CD8-positive, alpha-beta memory T cell (primary cell): ENCODE measurements at places on chromosomes 2 and 18. TPM values are rescaled to one million over a fixed set of nuclear protein-coding genes. Genes with fewer than 3 reads are reported as not detected.

DNA sequence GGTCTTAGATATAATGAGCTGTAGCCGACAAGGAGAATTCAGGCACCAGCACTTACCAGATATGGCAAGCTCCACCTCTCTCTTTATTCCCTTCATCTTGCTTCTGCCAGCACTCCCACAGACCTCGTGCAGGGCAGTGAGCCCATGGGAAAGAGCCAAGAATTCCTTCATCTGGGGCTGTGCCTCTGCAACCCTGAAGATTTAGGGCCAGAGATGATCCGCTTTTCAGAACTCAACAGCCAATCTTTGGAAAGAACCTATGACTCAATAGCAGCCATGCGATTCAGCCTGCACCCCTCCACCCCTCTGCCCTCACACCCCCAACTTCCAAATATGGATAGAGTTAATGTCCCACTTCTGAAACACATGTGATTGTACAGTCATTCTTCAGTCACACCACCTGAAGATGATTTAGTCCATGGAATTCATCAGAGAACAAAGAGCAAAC is 533.7 kb upstream of the TNP1 start:
- no peak for DNase-seq

GRCh38 chr2:28035816-28036215 is 145.3 kb downstream of the BABAM2 start:
- DNase-seq, result no peak

GRCh38 chr18:24940416-24940815 is 411.6 kb downstream of the ZNF521 start:
- no peak for DNase-seq

DNA sequence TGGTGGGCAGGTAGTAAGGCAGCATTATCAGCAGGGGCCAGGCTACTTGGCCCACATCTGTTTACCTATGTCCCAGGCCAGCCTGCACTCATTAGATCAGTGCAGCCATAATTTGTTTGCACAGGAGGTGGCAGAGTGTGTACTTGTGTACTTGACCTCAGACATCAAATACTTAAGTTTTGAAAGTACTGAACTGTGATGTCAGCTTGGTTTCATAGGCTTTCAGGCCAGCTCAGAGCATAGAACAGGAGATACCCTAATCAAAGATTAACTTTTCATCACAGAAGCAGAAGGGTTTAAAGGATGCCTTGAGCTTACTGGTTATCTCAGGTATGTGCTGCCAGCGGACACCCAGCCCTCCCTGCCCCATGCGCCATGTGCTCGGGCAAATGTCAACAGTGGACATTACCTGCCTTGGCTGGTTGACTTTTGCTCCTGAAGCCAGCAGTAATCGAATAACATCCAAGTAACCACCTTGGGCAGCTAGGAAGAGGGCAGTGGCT is 33.2 kb downstream of the ANKRD29 start:
- no peak for DNase-seq

DNA sequence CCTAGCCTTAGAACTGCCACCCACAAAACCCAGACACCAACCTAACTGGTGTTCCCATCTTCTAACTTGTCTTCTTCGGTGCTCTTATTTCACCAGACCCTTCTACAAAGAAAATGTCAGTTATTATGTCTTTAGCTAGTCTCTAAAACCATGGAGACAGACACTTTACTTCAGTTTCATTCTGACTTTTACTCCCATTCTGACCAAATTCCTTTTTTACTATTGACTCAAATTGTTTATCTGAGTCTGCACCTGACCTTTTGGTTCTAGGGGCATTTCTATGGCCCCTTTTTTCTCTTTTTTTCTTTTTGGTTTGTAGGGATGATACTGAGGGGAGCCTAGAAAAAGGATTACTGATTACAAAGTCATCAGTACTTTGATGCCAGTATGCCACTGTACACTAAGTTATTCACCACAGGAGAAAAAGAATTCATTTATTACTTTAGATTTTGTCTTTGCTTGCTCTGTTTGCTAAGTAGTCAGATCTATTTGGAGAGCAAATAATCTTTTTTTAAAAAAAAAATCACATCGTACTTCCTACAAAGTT is 6.8 kb upstream of the SLC1A4 start:
- no peak for DNase-seq

DNA sequence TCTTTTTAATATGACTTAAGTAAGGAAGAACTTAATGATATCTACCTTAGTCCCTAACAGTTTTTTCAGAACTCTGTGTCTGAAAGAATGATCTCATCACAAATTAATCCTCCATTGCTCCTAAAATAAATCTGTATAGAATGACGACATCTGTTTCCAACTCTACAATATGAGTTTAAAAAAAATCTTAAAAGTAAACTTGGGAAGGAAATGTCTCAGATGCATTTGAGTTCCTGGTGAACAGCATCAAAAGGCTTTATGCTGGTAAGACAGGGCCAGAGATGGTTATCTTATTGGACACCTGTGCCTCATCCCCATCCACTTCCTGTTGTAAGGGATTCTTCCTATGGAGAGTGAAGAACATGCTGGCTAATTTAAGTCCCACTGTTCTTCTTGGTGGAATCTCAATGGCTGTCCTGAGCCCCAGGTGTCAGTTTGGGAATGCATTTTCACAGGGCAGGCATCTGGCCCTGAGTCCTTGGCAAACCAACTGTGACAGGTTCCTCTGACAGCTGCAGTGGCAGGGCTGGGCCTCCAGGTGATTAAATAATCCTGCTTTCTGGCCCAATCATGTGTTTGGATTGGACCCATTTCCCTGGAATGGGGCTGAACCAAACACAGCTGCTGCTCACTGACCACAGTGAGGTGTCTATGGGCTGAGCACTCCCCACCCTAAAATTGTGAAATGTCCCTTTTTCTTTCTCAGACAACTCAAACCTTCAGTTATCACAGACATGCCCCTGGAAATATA is 12.9 kb upstream of the NCKAP5 start:
- no peak for DNase-seq

GRCh38 chr2:31097962-31098613 is 40.2 kb downstream of the GALNT14 start:
- no peak for DNase-seq

- no peak for DNase-seq
Measured at GRCh38 chr2:172108587-172108930, 5.9 kb upstream of the DLX2 start.

DNA sequence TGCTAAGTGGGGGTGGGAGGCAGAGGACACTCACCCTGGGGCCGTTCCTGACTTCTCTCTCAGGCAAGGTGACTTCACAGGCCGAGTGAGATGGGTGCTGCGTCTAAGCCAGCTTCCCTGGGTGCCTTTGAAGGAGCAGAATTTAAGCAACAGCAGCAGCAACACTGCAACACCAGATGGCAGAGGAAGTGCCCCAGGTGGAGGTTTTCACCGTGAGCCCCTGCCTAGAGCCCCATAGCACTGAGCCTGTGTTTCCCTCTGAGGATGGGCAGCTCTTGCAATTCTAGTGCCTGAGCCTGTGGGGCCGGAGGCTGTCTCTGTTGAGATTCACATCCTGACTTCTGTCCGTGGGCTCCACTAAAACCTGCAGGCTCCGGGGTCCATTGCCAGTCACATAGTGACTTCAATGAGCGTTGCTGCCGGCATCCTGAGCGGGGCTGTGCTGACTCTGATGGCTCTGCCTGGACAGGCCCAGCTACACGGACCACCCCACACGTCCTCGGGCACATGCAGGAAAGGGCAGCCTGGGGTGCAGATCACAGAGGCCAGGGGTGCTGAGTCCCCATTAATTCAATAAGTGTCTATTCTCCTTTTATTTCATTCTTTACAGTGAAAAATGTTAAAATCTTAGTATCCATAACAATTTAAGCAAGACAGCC is 218.8 kb downstream of the SNTG2 start:
- no peak for DNase-seq

DNA sequence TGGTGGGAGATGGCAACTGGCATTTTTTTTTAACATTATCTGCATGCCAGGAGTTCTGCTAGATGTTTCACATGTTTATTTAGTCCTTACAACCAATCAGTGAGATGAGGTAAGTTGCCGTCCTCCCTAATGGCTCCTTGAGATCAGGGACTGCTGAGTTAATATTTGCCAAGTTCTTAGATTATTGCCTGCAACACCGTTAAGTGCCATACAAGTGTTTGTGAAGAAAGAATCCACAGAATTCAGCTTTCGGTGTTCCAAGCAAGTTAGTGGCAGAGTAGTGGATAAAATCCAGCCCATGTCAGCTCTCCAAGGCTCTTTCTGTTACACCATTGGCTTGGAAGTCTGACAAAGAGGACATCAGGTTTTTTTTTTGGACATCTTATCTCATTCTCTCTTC is 95.9 kb downstream of the C1QL2 start:
- no peak for DNase-seq

DNA sequence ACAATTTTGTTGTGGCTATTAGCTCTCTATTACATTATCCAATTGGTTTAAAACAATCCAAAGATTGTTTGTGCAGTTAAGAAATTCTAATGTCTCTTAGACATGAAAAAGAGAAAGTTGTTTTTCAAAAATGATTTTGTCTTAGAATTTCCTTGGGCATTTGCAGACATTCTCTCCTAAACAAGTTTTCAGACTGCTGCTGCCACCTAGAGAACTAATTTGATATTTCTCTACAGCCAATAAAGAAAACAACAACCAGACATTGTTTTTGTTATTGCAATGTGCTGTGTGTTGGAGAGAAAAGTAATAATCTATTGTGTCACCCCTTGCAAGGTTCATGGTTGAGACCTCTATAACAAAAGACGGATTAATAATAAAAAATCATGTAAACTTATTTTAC is 119.0 kb upstream of the SYT4 start:
- no peak for DNase-seq

DNA sequence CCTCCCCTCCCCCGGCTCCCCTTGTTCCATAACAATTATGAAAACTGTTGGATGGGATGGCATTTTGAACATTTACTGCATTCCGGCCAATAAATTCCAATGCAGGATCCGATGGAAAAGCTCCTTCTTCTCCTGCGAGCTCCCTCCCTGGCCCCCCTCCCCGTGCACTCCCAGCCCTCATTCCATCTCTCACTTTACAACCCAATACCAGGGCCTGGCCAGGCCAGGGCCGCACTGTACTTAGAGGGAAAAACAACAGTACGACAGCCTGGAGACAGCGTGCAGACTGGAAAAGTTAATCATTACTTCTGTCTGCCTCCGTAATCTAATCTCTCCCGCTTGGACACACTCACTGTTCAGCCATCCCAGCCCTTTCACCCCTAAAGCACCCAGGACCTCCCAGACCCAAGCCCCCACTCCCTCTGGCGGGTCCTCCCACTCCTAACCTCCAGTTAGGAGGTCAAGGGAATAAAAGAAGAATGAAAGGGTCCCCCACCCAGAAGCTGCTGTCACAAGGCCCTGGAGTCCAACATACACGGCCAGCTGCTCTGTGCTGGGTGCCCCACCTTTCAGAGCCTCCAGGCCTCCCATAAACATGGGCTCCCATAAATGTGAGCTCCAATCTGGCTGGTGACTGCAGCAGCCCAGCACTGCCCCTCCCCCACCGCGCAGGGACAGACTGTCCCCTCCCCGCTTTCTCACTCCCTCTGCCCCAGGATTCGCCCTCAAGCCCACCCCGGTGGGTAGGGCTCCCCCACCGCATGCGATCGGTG is 20.6 kb downstream of the SMAD7 start:
- no peak for DNase-seq

GRCh38 chr2:136117909-136118818 is at the start of gene CXCR4:
TSS of gene CXCR4 (minus strand) at chr2:136118149. CDS start at chr2:136118060, 89 bp downstream.
- peak; percentile 85 for DNase-seq

DNA sequence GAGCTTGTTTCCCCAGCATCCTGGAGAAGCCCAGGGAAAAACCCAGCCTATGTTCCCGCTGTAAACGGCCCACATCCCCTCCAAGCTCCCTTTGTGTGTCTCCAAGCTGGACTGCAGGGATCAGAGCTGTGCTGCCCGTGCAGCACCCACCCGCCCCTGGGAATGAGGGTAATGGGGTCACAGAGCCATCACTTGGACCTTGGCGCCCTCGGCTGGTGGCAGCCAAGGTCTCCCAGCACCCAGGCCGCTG is 670 bp upstream of the INPP5D start:
- no peak for DNase-seq

- no peak for DNase-seq
Measured at GRCh38 chr2:121547646-121548045, 17.0 kb downstream of the RNU4ATAC start.

- DNase-seq, result no peak
Measured at GRCh38 chr2:119158563-119159347, at the start of gene C1QL2. TSS of gene C1QL2 (minus strand) at chr2:119158751. CDS start at chr2:119158269, 482 bp downstream.

- DNase-seq, result no peak
Measured at GRCh38 chr18:10329101-10329500, 125.3 kb upstream of the APCDD1 start.

GRCh38 chr2:27353762-27354596 is 2.6 kb downstream of the GTF3C2 start:
- DNase-seq, result no peak

DNA sequence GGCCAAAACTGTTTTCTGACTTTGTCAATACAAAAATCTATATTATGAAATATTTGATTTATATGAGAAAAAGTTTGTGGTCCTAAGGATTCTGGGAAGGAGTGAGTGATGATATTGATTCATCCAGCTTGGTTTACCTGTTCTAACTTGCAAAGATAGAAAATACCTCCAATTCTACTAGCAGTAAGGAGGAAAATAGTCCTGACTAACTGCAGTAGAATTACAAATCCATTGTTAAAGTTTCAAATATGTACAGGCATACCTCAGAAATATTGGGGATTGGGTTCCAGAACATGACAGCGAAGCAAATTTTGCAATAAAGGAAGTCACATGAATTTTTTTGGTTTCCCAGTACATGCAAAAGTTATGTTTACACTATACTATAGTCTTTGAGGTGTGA is 158.8 kb upstream of the CYRIA start:
- DNase-seq, result no peak

GRCh38 chr18:57527556-57528229 is 58.8 kb downstream of the FECH start:
- no peak for DNase-seq

GRCh38 chr2:169573160-169573973 is at the start of gene FASTKD1:
TSS of gene FASTKD1 (minus strand) at chr2:169573865. CDS start at chr2:169572029, 1,836 bp downstream.
- DNase-seq, result peak; percentile 77

GRCh38 chr18:74972354-74972753 is 236.6 kb downstream of the PTGR3 start:
- DNase-seq, result no peak

- DNase-seq, result no peak
Measured at GRCh38 chr2:148994341-148994740, 44.2 kb upstream of the LYPD6B start.

DNA sequence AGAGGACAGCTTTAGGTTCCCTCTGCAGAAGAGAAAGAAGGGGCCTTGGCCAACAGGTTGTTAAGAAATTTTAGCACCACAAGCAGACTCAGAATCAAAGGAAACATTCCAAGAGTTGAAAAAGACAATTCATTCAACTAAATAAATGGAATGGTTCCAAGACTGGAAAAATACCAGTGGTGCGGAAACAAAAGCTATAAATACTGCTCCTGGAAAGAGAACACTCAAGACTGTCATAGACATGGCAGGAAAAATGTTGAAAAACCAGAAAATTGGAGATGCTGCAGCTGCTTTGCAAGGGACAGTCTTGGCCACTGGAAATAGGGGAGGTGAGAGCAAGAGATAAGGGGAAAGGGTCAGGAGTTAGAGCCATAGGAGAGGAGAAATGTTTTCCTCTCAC is 312.7 kb upstream of the CYRIA start:
- no peak for DNase-seq

GRCh38 chr2:163812926-163813520 is 77.2 kb upstream of the FIGN start:
- DNase-seq, result no peak

TUBA4A gene
- 175 TPM for total RNA-seq

PDE1A gene
- total RNA-seq, result not detected

ANKRD30BL gene
- not detected for total RNA-seq

OTX1 gene
- not detected for total RNA-seq

TLK1 gene
- 79.0 TPM for total RNA-seq

ITGB1BP1 gene
- 185 TPM for total RNA-seq

IL36A gene
- not detected for total RNA-seq

CYS1 gene
- 0.09 TPM for total RNA-seq

REG3G gene
- not detected for total RNA-seq

FZD7 gene
- 0.75 TPM for total RNA-seq

CHRNG gene
- total RNA-seq, result not detected
